ENCODE measurements at places on chromosomes 6 and 20.

DNA sequence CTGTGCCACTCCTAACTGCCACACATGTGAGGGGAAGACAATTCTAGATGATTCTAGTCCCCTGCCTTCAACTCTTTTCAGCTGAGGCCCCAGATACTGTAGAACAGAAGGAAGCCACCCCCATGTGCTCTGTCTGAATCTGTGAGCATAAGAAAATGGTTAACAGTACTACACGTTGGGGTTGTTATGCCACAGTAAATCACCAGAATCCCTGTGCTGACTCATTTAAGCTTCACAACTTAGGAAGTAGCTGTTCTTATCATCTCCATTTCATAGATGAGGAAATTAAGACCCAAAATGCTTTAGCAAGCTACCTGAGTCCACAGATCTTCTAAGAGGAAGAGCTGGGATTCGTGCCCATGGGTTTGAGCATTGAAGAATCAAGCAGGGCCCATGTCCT lies 27.4 kb upstream of the SCRT2 start:
- H3K27me3 ChIP-seq: no peaks in the 10 kb centered on the region
- DNase-seq: no peak
- H3K36me3 ChIP-seq: no peaks in the 10 kb centered on the region
- H3K4me3 ChIP-seq: no peak overlapping the region
- H3K4me1 ChIP-seq: no peaks in the 10 kb centered on the region

DNA sequence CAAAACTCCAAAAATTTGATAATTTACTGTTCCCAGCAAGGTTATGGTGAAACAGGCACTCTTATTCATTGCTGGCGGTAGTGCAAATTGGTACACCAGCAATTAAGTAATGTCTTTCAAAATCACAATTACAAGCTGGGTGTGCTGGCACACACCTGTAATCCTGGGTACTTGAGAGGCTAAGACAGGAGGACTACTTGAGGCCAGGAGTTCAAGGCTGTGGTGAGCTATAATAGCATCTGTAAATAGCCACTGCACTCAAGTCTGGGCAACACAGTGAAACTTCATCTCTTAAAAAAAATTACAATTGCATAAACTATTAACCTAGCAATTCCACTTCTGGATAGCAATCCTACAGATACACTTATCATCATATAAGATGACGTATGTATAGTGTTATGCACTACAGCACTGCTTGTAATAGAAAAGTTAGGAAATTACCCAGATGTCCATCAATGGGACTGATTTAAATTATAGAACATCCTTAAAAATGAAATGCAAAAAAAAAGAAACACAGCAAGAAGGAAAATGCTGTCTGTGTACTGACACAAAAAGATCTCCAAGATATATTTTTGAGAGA lies 31.4 kb downstream of the NCOA6 start:
- no peak for DNase-seq
- H3K27me3 ChIP-seq: no peaks in the 10 kb centered on the region
- H3K27ac ChIP-seq: no peak overlapping the region
- H3K36me3 ChIP-seq: no peaks in the 10 kb centered on the region

GRCh38 chr6:17740559-17741220 lies 34.0 kb upstream of the NUP153 start:
- H3K4me3 ChIP-seq: no peak overlapping the region
- no peaks in the 10 kb centered on the region for H3K27me3 ChIP-seq
- no peaks in the 10 kb centered on the region for H3K4me1 ChIP-seq
- no peak overlapping the region for H3K27ac ChIP-seq
- no peaks in the 10 kb centered on the region for H3K36me3 ChIP-seq
- DNase-seq: no peak

DNA sequence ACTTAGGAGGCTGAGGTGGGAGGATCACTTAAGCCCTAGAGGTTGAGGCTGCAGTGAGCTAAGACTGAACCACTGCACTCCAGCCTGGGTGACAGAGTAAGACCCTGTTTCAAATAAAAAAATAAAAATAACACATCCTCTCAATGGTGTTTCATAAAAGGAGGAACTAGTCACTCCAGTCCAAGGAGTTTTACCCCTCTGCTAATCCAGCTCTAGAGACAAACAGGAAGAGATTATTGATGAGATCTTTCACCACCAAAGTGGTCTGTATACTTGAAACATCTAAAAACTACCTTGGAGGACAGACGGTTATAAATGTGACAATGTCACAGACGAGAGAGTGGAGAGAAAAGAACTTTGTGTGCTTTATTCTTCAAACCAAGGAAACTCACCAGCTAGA lies 58.2 kb downstream of the PIGU start:
- DNase-seq: no peak
- H3K4me3 ChIP-seq: no peak overlapping the region
- H3K36me3 ChIP-seq: peaks cover 3% of the 10 kb centered on the region
- no peaks in the 10 kb centered on the region for H3K27me3 ChIP-seq
- H3K4me1 ChIP-seq: no peaks in the 10 kb centered on the region
- no peak overlapping the region for H3K27ac ChIP-seq

DNA sequence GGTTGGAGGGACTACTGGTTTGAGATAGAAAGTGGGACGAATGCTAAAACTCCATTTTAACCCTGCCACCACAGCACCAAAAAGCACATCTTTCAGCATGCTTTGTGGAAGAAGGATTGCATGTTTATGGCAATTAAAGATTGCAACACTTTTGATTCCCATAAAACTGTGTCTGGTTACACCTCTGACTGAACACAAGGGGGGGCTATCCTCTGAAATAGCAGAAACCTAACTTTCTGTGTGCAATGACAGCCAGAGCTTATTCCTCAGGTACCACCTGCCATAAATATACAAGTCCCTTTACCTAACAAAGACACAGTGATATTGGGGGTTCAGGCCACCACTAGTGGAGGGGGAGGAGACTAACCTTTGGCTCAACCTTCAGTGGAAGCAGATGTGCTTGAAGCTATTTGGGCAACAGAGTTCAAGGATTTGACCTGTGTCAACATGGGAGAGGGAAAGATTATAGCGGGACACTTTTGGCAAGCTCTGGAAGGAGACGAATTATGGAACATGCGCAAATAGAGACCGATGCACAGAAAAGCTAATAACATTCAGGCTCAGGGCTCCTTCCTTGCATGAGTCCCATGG lies 9.6 kb upstream of the PLG start:
- H3K4me3 ChIP-seq: no peak overlapping the region
- no peak overlapping the region for H3K27ac ChIP-seq
- no peaks in the 10 kb centered on the region for H3K36me3 ChIP-seq
- no peaks in the 10 kb centered on the region for H3K27me3 ChIP-seq

DNA sequence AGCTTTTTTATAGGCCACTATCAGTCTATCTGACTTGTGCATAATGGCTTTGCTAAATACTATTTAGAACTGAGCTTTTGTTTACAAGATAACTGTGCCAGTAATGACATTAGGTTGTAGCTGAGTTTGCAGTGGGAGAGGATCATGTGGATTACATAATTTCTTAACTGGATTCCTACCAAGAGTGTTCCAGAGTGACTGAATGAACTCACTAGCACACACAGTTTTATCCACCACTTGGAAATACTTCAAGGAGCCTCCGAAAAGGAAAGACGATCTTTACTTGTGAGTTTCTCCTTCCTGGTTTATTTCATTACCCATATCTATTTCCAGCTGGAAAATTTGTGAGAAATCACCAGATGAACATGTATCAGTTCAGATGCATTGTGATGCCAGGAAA lies 10.9 kb upstream of the SYNE1 start:
- H3K4me3 ChIP-seq: no peak overlapping the region
- H3K27ac ChIP-seq: no peak overlapping the region
- H3K36me3 ChIP-seq: no peaks in the 10 kb centered on the region
- H3K4me1 ChIP-seq: no peaks in the 10 kb centered on the region

DNA sequence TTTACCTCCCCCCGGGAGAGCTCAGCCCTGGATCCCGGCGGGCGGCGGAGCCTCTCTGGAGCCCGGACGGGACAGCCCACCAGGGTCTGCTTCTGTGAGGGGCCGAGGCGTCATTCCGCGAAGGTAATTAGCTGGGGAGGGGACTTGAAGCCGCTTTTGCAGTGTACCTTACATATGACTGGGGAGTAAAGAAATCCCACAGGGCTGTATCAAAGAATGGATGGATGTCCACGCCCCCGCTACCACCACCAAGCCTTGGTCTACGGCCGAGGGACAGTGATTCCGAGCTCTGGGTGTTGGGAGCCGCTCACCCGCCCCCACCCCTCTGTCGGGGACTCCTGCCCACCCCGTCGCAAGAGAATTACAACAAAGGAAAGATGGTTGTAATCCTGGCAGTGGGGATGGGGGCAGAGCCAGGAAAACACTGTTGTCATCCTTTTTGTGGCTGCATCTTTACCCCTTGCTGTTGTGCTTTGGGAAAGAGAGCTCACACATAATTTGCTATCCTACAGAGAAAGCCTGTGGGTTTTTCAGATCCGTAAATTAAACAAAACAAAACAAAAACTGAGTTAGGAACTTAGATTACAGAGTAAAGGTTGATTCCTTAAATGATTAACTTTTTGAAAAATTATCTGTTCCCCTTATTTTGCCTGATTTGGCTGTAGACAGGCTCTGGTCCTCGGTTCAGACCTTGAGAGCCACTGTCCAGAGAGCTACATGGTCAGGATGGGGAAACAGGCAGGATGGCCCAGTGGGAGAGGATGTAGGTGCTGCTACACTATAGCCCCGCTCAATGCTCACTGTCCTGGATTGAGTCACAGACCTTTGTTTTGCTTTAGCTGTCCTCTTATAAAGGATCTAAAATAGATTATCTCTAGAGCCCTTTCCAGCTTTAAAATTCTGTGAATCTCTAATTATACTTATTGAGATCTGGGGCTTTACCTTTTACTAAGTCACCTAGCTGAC lies 997 bp upstream of the FBXO30 start:
- H3K27ac ChIP-seq: peak overlapping the region; percentile 92
- no peak for DNase-seq
- no peaks in the 10 kb centered on the region for H3K36me3 ChIP-seq
- H3K4me1 ChIP-seq: peaks cover 24% of the 10 kb centered on the region

GRCh38 chr6:72386324-72386723 lies 235.5 kb upstream of the KCNQ5 start:
- no peaks in the 10 kb centered on the region for H3K4me1 ChIP-seq
- no peak overlapping the region for H3K4me3 ChIP-seq
- no peaks in the 10 kb centered on the region for H3K36me3 ChIP-seq
- DNase-seq: no peak
- H3K27ac ChIP-seq: no peak overlapping the region

GRCh38 chr6:71410681-71411080 lies 122.1 kb downstream of the OGFRL1 start:
- no peak for DNase-seq
- no peaks in the 10 kb centered on the region for H3K27me3 ChIP-seq
- H3K4me1 ChIP-seq: no peaks in the 10 kb centered on the region
- peak overlapping the region; percentile 37 for H3K27ac ChIP-seq

GRCh38 chr6:121597654-121598053 lies 162.2 kb downstream of the GJA1 start:
- no peaks in the 10 kb centered on the region for H3K4me1 ChIP-seq
- H3K36me3 ChIP-seq: no peaks in the 10 kb centered on the region

- peaks cover 12% of the 10 kb centered on the region for H3K36me3 ChIP-seq
- H3K4me3 ChIP-seq: no peak overlapping the region
- DNase-seq: no peak
- H3K27ac ChIP-seq: no peak overlapping the region
- H3K27me3 ChIP-seq: no peaks in the 10 kb centered on the region
- no peaks in the 10 kb centered on the region for H3K4me1 ChIP-seq
Measured at GRCh38 chr20:34622821-34623451, 54.0 kb downstream of the PIGU start.

GRCh38 chr6:147132889-147133288 lies 71.3 kb upstream of the STXBP5 start:
- no peak for DNase-seq
- no peaks in the 10 kb centered on the region for H3K4me1 ChIP-seq
- H3K36me3 ChIP-seq: no peaks in the 10 kb centered on the region
- H3K27me3 ChIP-seq: no peaks in the 10 kb centered on the region

DNA sequence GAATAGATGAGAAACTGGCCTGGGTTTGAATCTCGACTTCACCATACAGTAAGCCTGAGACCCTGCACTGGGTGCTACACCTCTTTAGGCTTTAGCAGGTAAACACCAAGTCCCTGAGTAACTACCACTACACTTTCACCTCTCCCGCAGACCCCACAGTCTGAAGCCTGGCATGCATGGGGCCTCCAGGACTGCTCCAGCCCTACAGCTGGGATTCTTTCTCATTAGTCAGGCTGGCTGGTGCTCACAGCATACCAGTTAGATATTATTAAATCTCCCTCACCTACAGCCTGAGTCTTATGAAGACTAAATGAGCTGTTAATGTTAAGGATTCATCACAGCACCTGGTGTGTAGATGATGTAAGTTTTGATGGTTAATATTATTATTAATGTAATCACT lies 388.7 kb downstream of the ARHGAP18 start:
- no peaks in the 10 kb centered on the region for H3K36me3 ChIP-seq
- H3K4me3 ChIP-seq: no peak overlapping the region

DNA sequence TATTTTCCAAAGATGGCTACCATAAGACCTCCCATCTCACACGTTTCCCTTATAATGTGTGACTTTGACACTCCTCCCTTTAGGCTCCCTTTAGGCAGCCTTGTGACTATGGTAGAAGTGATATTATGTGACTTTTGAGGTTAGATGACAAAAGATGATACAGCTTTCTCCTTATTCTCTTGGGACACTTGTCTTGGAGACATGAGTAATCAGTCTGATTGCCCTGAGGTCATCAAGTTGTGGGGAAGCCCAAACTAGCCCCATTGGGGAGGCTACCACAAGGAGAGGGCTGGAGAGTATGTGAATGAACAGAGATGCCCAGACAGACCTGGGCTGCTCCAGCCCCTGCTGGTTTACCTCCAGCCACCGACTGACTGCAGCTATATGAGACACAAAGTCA lies 10.6 kb upstream of the DLK2 start:
- H3K4me1 ChIP-seq: no peaks in the 10 kb centered on the region
- H3K27me3 ChIP-seq: no peaks in the 10 kb centered on the region
- H3K36me3 ChIP-seq: no peaks in the 10 kb centered on the region
- no peak overlapping the region for H3K27ac ChIP-seq

DNA sequence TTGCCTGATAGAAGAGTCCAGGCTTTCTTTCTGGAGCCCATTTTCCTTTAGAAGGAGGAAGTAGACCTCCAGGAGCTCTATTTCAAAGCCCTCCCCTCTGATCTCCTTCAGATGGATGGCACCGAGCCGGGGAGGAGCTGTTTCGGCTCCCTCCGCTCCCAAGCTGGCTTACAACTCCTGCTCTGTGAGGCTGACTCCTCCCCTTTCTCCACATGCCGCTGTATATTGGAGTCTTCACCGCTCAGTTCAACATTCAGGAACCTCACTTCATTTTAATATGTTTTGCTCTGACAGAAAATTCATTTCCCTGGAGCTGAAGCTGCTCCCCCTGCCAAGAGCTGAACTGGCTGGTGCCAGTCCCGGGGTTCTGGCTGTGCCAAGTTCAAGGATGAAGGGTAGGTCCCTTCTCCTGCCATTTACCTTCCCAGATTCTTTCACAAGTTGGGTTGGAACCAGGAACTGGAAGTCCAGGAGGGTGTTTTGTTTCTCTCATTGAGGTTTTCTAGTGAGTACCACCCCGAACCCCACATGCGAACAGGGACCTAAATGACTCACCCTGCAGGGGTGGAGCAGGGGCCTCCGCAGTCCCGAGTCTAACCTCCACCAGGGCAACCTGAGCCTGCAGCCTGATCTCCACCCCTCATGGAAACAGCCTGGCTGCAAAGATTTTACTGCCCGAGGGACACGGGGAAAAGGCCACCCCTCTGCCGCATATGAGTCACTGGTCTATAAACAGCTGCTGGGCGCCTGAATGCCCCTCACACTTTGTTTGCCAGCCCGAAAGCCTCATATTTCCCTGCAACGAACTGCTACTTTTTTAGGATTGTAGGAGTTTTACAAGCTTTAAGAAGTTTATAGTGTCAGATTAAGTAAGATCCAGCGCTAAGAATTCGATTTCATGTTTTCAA lies 68.6 kb upstream of the FOXA2 start:
- H3K36me3 ChIP-seq: no peaks in the 10 kb centered on the region
- H3K27ac ChIP-seq: no peak overlapping the region
- H3K27me3 ChIP-seq: no peaks in the 10 kb centered on the region
